GM06990 (cell line): ENCODE measurements at places on chromosomes 6 and 20.

- no peak for DNase-seq
Measured at GRCh38 chr6:143896126-143896860, 32.0 kb downstream of the ZC2HC1B start.

GRCh38 chr6:11260249-11261038 lies 28.0 kb upstream of the NEDD9 start:
- no peak for DNase-seq

GRCh38 chr6:134903448-134903847 lies 46.5 kb downstream of the ALDH8A1 start:
- DNase-seq: no peak

GRCh38 chr6:75381877-75382633 lies 97.5 kb upstream of the TMEM30A start:
- no peak for DNase-seq

DNA sequence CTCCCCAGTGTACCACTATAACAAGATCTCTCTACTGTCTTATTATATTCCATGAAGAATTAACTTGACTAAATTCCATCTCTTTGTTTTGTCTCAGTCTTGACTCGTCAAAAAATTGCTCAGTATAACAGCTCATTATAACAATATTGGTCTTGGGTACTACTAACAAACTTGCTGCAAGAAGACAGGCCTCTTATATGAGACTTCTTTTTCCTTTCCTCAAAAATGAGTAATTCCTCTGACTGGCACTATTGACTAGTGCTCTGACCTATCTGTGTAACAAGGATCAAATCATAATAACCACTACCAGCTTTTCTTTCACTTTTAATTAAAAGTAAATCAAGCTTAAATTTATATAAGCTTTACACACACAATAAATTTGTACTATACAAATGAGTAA lies 91.3 kb upstream of the THEMIS start:
- DNase-seq: no peak

GRCh38 chr6:16733085-16733484 lies 28.2 kb downstream of the ATXN1 start:
- no peak for DNase-seq

- DNase-seq: no peak
Measured at GRCh38 chr6:106546691-106547414, 82.4 kb downstream of the RTN4IP1 start.

GRCh38 chr20:54065601-54066038 lies 4.8 kb downstream of the BCAS1 start:
- DNase-seq: no peak

DNA sequence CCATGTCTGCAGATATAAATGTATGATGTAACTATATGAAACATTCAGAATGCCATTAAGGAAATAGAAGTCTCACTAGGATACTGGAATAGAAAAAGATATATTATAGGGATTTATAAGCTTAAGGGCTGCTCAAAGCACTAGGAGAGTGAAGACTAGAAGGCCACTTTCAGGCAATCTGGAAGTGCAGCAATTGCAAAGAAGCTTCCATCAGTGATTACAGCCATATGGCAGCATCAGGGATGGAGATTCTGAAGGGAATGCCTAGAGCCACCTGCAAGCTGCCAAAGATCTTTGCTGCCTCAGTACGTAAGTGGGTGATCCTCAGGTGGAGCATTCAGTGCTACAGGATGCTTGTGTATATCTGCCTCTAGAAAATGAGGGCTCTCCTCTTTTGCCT lies 796.2 kb upstream of the EPHA7 start:
- no peak for DNase-seq

GRCh38 chr6:25485821-25486534 lies 166.0 kb upstream of the SCGN start:
- no peak for DNase-seq

- no peak for DNase-seq
Measured at GRCh38 chr6:145247692-145248419, 487.5 kb downstream of the EPM2A start.

DNA sequence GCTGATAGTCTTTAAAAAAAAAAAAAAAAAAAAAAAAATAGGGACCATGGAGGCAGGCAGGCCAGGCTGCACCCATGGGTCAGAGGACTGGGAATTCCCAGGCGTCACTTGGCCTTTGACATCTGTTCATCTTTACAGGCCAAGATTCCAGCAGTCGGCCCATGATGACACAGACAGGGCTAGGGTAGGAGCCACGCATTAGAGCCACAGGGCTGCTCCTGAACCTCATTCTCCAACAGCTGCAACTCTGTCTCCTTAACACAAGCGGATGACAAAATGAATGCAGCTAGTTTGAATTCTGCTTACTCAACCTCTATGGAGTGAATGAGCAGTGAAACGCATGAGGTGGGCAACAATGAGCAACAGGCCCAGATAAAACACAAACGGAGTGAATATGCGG lies 126.4 kb downstream of the LY86 start:
- DNase-seq: no peak

DNA sequence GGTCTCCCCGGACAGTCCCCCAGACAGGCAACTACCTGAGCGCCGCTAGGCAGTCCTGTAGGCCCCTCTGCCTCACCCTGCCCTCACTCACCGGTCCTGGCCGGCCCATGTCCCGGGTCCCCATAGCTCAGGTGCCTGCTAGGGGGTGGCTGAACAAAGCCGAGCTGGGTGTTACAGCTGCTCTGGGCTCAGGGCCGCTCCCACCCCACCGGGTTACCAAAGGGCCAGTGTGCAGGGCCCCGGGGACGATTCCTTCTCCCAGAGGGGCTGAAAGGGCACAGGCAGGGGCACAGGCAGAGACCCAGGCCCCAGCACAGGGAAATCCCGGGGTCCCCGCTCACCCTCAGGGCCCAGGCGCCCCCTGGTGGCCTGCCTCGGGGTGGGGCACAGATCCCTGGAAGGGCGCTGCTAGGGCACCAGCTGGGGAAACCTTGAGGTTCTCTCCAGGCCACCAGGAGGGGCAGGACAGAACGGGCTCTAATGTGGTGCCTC lies 118.4 kb downstream of the GRM4 start:
- DNase-seq: no peak

DNA sequence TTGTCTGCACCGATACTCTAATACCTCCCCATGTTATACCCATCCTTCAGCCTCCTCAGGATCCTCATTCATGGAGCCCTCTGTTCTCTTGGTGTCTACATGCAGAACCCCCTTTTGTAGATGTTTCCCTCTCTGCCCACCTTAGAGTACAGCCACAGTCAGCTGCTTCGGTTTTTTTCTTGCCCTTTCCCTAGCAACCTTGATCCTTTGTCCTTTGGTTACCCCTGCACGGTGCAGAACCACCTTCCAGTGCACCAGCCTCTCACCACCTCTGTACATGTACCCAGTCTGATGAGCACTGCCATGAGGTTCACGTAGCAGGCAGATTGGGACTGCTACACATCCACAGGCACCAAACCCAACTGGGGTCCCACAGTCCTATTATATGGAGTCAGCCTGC lies 7.3 kb downstream of the VPS16 start:
- no peak for DNase-seq

DNA sequence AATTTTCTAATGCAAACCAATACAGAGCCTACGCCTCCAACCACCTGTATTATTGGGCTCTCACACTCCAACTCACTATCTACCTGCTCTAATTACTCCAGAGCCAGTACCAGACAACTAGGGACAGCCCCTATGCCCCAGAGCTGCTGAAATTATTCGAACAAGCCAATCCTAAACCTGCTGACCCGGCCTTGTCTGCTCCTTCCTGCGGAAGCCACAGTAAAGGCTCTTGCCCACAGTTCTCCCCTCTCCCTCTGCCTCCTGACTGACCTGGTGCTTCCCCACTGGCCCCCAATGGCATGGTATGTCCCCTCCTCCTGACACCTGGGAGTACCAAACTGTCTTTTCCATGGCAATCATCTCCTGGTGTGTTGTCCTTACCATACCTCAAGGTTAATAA lies 4.1 kb upstream of the TOX2 start:
- DNase-seq: no peak

DNA sequence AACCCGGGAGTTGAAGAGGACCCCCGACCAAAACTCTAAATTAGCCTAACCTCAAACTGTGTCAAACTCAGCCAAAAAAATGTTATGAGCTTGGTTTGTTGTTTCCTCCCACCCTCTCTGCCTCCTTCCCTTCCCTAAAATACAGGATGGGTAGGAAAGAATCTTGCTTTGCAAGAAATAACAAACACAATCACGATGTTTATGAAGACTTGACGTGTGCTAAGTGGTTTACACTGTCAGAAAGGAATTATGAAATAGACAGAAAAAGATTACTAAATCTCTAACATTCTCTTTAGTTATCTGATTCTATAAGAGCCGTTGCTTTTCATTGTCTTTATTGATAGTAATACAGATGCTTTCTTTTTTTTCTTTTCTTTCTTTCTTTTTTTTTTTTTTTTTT lies 285.1 kb downstream of the BMP7 start:
- no peak for DNase-seq

- no peak for DNase-seq
Measured at GRCh38 chr6:121800047-121800446, 364.6 kb downstream of the GJA1 start.

GRCh38 chr20:57398901-57399535 lies 7.8 kb downstream of the RBM38 start:
- no peak for DNase-seq

DNA sequence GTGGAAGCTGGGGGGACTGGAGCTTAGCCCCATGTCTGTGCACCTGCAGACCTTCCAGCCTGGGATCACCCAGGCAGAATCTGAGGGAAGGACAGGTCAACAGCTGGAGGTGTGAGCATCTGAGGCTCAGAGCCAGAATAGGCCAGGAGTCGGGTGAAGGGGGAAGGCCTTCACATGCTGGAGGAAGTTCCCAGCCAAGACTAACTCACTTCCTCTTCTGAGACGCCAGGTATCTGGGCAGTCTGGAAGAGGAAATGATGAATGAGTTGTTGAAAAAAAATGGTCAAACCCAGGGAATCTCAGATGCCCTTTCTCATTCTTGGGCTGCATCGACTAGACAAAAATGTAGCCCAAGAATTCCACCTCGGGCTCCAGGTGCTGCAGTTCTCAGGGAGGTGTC lies 73.6 kb upstream of the TIAM2 start:
- no peak for DNase-seq

DNA sequence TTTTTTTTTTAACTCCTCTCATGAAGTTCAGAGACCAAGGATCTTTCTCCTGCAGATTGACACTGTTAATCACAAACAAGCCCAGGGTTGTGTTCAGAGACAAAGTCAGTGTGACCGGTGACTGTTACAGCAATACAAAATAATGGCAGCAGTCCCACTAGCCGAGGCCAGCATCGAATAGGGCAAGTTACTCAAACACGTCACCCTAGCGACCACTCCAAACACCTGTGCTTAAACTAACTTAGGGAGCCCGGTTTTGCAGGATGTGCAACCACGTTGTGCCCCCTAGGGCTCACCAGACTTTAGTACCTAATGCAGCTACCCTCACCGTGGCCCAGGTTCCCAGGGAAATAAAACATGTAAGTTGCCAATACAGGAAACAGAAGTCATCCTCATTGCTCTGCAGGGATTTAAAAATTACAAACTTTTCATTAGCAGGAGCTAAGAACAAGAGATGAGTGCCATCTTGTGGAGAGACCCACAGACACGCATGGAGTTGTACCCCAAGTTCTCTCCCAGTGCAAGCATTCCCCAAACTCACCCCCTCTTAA lies 38.1 kb downstream of the FAM50B start:
- DNase-seq: no peak

- no peak for DNase-seq
Measured at GRCh38 chr6:78808356-78808891, 58.9 kb upstream of the IRAK1BP1 start.

DNA sequence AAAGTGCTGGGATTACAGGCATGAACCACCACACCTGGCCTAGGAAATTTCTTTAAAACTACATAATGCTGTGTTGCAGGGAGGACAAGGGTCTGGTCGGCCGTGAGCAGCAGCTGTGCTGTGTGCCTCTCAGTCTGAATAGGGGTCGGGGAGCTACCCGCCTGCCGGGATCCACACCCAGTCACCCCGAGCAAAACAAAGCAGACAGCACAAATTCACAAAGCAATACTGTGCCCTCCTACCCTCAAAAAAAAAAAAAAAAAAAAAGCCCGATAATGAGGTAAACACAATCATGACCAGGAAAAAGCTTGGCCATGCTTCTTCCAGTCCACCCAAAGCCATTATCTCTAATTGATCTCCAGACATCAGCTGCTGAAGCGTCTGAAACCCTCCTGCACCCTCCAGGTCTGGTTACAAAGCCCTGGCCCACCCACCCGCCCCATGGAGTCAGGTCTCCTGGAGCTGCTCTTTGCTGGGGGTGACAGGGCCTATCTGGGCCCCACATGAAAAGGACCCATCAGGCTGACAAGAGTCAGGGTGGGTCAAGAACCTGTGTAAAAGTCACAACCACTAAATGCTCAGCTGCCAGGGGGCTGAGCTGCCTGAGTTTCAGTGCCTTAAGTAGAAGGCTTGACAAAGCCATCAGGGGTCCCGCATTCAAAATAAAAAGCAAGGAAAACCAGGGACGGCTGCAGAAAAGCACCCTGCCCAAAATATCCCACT lies 88.2 kb downstream of the NOL4L start:
- no peak for DNase-seq

DNA sequence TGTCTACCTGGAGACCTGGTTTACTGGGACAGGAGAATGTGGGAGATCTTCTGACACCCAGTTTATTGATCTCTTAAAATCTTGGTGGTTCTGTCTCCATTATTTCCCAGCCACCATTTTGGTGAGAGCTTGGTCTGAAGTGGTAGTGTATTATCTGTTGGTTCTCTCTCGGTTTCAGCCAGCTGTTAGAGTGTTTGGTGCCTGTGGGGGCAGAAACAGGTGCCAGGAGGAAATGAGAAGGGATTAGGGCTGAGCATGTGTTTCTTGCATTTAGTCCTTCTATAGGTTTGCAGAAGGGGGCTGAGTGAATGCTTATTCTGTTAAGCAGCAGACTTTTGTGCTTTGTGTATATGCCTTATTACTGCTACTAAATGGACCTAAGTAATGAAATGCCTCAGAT lies 9.6 kb downstream of the JARID2 start:
- DNase-seq: peak; percentile 43

DNA sequence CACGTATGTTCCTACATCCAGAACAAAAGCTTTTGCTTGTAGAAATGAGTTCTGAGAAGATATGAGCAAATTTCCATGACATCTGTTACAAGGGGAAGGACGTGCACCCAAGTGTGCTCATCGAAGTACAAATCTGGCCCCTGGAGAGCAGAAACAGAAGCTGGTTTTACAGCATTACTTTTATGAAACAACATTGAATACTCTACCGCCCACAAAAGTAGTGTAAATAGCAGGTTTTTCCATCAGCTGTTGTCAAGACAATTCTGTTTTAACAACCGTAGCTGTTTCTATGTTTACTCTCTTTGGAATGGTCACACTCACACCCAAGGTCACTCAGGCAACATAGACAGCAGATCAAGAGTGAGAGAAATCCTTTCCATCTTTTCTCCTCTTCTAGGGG lies 114.2 kb upstream of the SSTR4 start:
- DNase-seq: no peak
